ENCODE measurements at places on chromosomes 6 and 20.

GRCh38 chr6:30685157-30686008 is 1.1 kb downstream of the PPP1R18 start:
- DNase-seq: peak; percentile 22

DNA sequence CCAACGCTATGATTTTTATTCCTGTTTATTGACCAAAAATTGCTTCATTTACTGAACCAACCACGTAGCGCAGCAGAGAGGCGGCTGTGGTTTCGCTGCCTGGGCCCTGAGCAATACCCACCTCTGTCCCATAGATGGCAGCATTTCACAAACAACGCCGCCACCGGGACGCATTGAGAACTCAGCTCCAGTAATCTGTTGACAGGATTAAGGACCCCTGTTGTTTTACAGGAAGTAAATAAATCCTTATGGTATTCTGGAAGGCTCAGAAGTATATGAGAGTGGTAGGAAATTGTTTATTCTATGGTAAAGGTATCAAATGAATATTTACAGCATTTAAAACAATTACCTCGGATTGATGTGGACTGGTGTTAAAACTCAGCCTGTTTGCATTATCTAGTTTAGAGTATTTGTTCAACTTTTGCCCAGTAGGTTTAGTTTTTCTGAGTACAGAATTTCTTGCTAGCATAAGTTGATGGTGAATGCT is 547.9 kb upstream of the SLC35B3 start:
- DNase-seq: peak; percentile 30

DNA sequence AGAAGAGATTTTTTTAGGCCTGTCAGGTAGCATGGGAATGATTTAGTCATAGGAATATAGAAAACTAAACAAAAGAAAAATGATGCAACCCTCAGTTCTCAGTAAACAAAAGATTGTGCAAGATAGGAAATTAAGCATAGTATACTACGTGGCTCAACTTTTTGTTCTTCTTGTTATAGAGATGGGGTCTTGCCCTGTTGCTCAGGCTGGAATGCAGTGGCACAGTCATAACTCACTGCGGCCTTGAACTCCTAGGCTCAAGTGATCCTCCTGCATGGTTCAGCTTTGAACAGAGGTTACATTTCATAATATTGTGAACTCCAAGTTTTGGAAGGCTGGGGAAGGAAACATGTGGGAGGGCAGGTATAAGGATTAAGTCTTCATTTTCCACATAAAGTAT is 28.5 kb downstream of the SLX4IP start:
- no peak for DNase-seq

GRCh38 chr6:158548418-158549161 is 11.3 kb upstream of the TMEM181 start:
- DNase-seq: no peak

DNA sequence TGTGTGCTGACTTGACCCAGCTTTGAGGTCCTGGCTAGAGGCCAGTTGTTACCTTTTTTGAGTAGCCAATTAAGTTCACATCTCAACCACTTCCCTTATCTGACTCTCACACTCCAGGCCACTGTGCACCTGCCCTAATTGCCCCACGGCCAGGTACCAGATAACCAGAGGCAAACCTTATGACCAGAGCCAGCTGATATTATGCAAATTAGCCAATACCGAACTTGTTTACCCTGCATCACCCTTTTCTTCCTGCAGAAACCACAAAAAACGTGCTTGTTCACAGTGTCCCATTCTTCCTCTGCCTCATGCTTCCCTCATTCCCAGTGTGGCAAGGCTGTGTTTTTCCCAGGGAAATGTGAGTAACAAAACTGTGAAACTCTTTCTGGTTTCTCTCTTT is 89.3 kb downstream of the HTR1B start:
- no peak for DNase-seq

DNA sequence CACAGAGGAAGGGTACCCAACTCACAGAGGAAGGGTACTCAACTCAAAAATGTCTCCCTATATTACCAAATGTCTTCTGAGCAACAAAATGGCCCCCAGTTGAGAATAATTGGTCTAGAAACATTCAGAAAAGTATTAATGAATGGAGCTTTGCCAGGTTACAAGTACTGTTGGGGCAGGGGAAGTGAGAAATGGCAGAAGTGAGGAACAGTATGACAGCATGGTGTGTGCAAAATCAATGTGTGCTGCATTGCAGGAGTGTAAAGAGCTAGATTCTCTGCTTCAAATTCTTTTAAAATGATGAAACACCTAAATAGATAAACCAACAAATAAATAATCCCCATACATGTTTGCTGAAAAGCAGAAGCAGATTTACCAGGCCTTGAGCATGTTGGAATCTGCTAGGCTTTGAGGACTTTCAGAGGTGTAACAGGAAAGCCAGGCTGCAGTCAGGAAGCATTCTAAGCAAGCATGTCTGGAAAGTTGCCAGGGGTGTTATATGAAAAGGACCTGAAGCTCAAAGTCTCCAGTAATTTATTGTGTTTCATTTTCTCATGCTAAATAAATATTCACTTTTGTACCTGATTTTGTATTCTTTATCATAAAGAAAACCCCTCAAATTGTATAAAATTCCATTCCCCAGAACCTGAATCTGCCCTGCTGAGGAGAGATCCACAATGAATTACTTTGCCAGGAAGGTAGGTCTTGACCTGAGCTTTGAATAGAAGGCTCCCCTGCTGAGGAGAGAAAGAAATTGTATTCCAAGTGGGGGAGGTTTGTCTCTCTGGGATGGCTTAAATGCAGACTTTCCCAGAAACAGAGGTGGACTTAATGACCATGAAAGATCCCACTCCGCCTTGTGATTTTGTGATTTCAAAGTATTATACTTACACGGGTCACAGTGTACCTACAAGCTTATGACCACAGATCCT is 265.0 kb upstream of the MARCKS start:
- DNase-seq: no peak

- DNase-seq: no peak
Measured at GRCh38 chr6:35052694-35053565, 88.2 kb downstream of the TCP11 start.

DNA sequence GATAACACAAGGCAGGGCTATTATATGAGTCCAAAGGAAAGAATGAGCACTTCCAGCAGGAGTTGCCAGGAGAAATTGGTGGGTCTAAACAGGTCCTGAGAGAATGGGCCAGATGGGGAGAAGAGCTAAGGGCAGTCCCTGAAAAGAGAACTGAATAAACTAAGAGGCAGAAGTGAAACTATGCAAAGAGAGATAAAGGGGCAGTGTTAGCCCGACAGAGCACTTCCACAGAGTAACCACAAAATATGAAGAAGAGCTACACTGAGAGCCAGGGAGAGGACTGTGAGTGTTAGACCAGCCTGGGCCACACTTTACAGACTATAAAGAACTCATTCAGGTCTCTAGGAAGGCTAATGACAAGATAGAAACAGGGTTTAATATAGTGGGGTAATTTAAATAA is 43.8 kb downstream of the RALGAPA2 start:
- no peak for DNase-seq

DNA sequence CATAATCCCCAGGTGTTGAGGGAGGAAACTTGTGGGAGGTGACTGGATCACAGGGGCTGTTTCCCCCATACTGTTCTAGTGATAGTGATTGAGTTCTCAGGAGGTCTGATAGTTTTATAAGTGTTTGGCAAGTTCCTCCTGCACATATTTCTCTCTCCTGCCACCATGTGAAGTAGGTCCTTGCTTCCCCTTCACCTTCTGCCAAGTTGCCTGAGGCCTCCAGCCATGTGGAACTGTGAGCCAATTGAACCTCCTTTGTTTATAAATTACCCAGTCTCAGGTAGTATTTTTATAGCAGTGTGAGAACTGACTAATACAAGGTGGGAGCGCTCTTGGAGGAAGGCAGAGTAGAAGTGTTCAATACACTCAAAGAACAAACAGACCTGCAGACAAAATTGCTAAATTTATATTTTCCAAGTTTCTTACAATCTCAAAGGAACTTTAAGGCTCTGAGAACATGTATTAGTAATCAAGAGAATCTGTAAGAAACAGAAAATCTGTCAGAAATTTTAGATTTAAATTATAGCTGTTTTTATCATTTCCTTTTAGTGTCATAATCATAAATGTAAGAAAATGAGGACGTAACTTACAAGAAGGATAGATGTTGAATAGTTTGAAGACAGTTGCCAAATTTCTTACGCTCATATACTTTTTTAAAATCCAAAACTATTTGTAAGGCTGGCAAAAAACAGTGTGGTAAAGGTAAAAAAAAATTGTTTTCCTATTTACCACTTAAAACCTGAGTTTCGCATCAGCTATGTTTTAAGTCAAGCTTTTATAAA is 77.7 kb downstream of the ASCC3 start:
- DNase-seq: no peak

DNA sequence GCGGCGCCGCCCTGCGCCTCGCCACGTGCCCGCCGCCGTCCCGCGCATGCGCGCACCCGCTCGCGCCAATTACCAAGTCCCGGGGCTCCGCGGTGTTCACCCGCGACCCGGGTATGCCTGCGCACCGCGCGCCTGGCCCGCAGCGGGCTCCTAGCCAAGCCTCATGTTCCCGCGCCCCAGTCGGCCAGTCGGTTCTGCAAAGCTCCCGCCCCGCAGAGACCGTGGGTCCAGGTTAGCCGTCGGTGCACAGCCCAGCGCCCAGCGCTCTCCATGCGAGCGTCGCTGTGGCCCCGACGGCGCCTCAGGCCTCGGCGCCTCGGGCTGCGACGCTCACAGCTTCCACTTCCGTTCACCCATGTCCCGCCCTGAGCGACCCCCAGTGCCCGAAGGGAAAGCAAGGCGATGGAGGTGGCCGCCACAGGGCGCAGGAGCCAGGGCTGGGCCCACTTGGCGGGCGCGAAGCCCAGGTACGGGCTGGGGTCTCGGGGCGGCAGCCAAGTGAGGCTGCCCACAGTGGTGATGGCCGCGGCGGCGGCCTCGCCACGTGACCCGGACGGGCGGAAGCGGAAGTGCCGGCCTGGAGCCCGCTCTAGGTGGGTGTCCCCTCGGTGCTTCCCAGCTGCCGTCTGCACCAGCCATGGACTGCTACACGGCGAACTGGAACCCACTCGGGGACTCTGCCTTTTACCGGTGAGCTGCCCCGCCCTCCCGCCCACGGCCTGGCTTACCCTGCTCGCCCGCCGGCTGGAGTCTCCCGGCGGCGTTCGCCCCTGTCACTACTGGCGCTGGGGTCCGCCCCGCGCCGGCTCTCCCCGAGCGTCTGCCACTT is at the start of the genes PCED1A and VPS16:
PCED1A (minus strand) TSS at position 518 of the 829 bp plus-strand sequence. CDS start 743 bp downstream, outside the sequence.
VPS16 (plus strand) TSS at position 608 of the 829 bp plus-strand sequence; CDS start at position 638, 30 bp downstream.
- DNase-seq: peak; percentile 87

- DNase-seq: no peak
Measured at GRCh38 chr20:48276021-48276342, 490.7 kb upstream of the SULF2 start.
